ENCODE measurements at places on chromosomes 4 and X.

- DNase-seq, result no peak
Measured at GRCh38 chr4:176592976-176593670, 199.6 kb downstream of the VEGFC start.

DNA sequence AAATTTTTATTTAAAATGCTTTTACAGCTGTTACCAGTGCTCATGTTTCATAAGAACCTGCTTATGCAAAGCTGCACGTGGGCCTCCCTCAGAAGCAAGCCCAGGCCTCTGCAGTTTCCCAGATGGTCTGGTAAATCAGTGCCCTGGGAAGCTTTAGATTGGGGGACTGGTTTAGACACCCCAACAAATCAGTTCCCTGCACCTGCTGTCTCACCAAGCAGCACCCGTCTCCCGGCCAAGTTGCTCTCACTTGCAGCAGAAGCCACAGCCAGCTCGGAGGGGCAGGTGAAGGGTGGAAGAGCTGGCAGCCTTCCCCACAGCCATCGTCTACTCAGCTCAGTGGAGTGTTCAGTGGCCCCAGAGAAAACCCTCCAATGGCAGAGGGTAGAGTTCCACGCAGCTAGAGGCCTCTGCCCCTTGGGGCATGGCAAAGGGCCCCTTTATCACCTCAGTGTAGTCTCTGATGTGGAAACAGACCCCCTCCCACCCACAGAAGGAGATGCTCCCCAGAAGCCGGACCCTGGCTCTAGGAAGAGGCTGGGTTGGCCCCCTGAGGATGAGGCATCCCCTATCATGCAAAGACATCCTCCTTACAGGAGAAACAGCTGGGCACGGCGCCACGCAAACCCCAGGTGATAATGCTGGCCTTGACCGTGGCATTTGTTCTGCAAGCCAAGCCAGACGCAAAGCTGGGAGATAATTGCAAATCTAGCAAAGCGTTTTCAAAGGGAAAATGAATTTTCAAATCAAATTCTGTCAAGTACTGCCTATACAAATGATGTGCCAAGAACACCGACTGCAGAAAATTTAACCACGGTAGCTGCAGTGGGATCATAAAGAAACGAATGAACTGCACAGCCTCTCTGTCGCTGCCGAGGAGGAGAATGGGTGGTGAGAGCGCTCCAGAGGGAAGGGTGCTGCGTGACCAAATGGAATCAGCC is 51.9 kb downstream of the ZFYVE28 start:
- DNase-seq, result no peak

DNA sequence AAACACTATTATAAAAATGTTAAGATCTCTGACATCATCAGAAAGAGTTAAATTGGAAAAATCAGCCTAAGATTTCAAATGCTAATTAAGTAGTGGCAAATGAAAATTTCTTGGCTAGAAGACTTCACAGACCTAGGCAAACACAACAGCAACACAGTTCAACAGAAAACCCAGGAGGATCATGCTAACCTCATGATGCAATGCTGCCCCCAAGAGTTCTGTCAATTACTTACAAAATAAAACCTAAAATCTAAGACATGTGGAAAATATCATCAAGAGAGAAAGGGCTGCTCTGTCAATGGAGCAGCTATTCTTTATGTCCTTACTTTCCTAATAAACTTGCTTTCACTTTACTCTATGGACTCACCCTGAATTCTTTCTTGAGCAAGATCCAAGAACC is 21.0 kb downstream of the S100G start:
- DNase-seq, result no peak

- no peak for DNase-seq
Measured at GRCh38 chr4:73139991-73140390, 70.5 kb upstream of the COX18 start.

GRCh38 chrX:69884210-69884609 is 165.5 kb downstream of the AWAT2 start:
- DNase-seq, result no peak

DNA sequence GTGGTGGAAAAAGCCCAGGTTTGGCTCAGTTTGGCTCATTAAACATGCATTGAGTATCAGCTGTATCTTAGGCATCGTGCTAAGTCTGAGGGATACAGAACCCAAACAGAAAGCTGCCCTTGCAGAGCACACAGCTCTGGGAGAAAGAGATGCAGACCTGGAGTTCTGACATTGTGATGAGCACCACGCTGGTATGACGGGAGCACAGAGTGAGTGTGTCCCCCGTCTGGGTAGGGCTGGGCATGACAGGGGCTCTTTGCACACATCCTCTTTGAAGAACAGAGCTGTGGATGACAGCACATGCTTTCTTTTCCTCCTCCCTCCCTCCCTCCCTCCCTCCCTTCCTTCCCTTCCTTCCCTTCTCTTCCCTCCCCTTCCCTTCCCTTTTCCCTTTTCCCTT is 52.2 kb downstream of the CLCN4 start:
- DNase-seq, result no peak

DNA sequence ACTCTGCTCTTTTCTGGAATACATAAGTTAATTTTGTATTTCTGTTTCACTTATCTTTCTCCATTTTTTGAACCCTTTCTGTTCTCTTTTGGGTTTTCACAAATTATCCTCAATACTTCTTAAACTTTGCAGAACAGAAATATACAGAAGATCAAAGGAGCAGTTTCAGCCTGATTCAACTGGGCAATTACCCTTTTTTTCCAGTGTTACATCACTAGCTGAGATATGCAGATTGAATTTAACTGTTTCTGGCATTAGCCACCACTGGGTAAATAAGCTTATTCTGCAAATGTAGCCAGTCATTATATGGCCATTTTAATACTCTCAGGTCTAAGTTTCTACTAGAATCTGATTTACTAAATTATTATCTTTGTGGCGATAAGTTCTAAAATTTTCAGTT is 66.9 kb upstream of the GRID2 start:
- no peak for DNase-seq

- no peak for DNase-seq
Measured at GRCh38 chrX:65831268-65831667, 163.8 kb downstream of the MSN start.

DNA sequence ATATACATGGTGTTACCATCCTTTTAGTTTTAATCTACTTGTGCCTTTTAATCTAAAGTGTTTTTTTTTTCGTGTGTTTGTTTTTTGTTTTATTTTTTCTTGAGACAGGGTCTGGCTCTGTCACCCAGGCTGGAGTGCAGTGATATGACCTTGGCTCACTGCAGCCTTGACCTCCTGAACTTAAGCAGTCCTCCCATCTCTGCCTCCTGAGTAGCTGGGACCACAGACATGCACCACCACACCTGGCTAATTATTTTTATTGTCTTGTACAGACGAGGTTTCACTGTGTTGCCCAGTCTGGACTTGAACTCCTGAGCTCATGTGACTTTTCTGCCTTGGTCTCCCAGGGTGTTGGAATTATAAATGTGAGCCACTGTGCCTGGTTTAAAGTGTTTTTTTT is 33.1 kb downstream of the BMP2K start:
- no peak for DNase-seq

GRCh38 chr4:140529434-140529833 is 5.5 kb downstream of the ELMOD2 start:
- DNase-seq, result no peak

DNA sequence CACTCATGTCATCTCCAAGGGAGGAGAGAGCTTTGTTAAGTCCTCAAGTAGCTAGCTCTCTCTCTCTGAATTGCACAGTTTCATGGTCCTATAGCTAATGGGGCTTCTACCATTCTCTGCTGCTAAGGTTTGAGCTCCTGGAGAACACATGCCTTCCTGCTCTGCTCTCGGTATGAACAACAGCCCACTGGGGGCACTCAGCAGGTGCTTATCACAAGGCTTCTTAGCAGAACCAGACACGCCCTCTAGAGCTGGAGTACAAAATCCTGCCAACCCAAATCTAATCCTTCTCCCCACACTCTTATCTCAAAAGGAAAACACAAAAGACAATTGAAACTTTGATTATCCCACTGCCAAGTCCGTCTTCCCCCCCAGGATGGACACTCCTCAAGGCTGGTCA is 176.5 kb downstream of the HS3ST1 start:
- no peak for DNase-seq

- no peak for DNase-seq
Measured at GRCh38 chrX:129760155-129760554, 19.6 kb upstream of the SASH3 start.

GRCh38 chr4:47342796-47343195 is 120.7 kb downstream of the COMMD8 start:
- DNase-seq, result no peak

DNA sequence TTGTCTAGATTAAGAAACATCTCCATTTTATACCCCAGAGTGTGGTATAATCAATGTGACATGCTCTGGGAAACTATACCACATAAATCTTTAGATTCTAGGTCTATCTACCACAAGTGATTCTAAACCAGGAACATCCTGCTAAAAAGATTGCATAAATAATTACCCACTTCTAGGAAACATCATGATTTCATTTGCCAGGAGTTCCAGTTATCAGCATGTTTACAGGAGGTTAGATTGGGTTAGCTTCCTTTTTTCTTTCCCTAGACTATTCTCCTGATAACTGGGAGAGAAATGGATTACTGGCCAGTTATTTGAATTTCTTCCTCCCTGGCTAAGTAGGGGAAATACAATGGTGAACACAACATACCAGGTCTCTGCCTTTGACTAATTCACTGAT is 230.3 kb upstream of the BOD1L1 start:
- DNase-seq, result no peak

- DNase-seq, result no peak
Measured at GRCh38 chrX:14303891-14304290, 225.4 kb upstream of the GLRA2 start.

DNA sequence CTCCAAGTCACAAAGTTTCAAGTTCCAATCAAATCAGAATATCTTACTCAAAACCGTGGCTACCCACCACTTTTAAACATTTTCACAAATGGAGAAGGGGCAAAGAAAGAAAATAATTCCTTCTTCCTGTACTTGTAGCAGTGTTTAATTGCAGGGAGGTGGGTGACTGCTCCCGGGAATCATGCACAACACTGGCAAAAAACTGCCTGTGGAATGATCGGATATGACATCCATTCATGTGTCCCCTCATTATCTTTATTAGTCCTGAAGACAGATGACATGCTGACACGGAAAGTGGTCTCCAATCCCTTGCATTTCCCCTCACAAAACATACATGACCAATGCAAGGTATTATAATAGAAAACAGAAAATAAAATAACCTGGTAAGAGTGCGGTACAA is 2.0 kb downstream of the TSPAN5 start:
- no peak for DNase-seq

GRCh38 chr4:89358935-89359638 is 51.5 kb upstream of the GPRIN3 start:
- DNase-seq, result no peak

DNA sequence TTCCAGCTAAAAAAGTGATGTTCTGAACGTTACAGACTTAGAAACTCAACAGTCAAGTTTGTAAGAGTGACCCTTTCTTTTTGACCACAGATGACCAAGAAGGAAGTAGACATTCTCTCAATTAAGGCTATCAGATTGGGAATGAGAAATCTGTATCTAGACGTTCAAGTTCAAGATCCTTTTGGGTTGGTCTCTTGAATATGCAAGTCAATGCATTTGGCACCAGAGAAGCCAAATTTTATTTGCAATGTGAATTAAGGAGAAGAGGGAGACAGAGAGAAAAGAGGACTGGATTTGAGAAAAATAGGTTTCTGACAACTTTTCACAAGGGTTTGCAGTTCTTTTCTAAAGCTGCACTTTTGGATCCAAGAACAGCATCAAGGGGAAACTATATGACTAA is 17.5 kb upstream of the SULT1E1 start:
- no peak for DNase-seq

DNA sequence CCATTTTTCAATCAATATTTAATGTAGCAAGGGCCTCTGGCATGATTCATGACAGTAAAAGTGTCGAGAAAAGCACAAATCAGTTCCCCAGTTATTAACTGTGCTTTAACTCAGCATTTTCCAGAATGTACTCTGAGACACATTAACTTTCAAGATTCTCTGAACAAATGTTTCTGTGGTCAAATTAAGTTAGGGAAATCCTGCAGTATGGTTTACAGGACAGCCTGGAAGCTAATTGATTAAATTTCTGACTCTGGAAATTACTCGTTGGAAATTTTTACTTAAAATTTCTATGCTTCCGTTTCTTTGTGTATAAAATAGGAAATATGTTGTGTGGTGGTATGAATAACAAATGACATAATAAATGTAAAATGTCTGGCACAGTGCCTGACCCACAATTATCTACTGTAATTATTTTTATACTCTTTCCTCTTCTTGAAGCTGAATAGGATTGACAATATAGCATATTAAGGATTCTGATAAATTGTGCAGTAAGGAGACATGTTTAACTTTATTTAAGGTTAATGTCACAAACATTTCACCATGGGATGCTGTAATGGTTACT is 33.7 kb downstream of the STK32B start:
- no peak for DNase-seq

- DNase-seq, result no peak
Measured at GRCh38 chrX:153774576-153775292, 6.1 kb upstream of the SRPK3 start.

DNA sequence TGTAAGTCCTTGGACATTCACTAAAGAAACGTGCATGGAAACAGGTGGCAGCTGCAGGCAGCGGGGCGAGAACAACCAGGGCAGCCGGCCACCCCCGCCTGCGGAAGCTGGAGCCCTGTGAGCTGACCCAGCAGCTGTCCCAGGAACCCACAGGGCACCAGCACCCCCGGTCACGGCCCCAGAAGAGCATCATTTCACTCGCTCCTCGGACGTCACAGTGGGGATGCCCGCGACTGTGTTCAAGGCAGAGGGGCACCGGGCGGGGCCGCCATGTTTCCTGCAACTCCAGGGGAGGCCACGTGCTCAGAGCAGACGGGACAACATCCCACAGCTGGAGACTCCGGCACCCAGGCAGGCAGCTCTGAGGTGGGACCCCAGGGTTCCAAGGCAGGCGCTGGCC is 45.0 kb upstream of the CPLX1 start:
- no peak for DNase-seq
